SIG-M5 (cell line): ENCODE measurements at places on chromosomes 2 and 18.

GRCh38 chr2:123451542-123451941 is 573.5 kb upstream of the CNTNAP5 start:
- DNase-seq, result no peak

DNA sequence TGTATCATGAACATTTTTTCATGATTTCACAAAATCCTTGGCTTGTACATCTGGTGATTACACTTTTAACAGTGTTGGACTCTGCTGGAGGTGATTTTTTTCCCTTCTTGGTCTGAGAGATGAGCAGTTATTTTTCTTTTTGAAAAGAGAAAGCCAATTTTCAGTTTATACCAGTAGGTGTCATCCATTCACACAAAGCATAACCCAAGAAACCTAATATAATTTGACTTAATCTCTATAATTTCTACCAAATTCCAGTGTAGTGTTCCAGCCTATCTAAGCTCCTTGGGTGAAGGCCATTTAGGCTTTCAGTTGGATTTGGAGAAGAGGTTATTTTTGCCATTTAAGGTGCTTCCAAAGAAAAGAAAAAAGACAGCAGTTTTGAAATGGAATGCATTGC is 7.7 kb upstream of the ICOS start:
- no peak for DNase-seq

DNA sequence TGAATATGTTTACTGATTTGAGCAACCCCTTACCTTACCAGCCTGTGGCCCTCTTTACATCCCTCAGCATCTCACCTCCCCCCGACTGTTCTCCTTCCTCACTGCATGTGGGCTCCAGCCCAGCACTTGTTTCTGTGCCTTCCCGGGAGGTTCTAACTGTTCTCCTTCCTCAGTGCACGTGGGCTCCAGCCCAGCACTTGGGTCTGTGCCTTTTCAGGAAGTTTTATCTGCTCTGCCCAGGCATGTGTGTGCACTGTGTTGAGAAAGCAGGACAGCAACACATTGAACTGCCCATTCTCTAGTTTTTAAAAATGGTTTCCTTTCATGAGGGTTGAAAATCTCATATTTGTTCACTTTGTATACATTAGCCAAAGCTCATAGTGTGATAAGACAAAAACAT is 158.4 kb downstream of the ATP9B start:
- DNase-seq, result no peak

GRCh38 chr18:32930695-32931301 is 158.0 kb upstream of the KLHL14 start:
- no peak for DNase-seq

GRCh38 chr18:68362907-68363306 is 352.0 kb downstream of the TMX3 start:
- no peak for DNase-seq

DNA sequence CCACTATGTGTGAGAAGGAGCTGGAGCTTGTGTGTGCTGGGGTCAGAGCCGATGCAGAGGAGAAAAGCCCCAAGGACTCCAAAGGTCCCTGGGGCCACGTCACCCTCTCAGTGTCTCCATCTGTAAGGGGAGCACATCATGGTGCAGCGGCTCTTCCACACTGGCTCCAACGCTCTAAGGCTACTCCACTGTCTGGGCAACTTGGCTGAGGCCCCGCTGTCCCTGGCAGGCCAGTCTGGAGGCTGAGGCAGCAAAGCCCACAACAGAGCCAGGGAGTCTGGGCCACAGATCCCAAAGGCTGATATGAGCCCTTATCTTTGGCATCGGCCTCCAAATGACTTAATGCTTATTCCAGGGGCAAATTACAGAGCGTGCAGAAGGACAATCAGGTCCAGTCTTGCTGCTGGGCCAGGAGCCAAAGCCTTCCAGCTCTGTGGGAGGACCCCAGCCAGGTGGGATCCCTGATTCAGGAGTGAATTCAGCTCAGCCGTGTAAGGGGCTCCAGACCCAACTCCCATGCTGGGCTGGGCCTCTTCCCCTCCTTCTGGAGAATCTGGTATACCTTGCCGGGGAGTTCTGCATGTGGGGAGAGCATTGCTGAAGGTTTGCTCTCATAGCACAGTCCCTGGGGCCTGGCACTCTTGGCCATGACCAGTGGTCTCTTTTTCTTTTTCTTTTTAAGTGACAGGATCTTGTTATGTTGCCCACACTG is 1.8 kb upstream of the DUSP2 start:
- DNase-seq, result no peak

DNA sequence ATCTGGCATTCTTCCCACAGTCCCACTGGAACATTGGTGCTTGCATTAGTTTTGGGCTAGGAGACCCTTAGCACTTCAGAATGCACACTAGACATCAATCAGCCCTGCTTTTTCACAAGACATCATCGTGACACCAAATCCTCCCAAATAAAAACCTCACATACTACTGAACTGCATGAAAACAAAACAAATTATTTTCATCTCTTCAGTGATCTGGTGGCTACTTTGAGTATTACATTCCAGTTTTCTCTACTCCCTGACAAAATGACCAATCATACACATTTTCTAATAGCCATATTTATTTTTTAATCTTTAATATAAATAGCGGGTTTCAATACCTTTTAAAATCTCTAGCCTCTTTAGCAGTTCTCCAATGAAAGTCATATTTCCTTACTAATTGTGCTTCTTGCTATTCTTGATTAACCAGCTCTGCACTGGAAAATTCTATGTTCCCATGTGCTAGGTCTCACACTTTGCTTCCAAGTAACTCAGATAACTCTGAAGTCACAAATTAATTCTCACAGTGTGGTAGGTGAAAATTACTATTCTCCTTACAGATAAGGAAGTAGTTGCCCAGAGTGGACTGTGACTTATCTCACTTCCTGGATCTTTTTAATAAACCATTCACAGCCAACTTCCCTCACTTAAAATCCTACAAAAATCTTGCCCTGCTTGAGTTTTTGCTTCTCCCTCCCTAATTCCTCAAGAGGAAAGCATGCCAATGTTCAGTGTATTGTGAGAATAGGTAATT is 82.5 kb upstream of the EPB41L3 start:
- DNase-seq, result no peak

DNA sequence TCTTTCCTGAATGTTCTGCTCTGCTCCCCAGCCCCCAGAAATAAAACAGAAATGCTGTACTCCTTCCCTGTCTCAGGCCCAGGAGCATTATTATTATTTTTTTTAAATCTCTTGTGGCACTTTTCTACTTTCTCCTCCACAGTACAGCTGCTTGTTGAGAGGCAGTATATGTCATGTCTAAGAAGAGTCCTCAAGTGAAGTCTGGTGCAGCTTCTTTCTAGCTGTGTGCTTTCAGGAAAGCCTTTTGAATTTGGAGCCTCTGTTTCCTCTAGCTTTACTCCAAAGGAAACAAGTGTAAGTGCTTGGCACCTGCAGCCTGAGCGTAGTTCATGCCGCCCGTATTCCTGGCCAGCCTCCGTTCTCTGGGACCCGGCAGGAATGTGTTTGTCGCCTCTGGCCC is 22.4 kb downstream of the AGAP1 start:
- no peak for DNase-seq

GRCh38 chr2:235803028-235803427 is 309.2 kb downstream of the AGAP1 start:
- DNase-seq, result no peak

GRCh38 chr18:25237571-25238267 is 114.2 kb downstream of the ZNF521 start:
- no peak for DNase-seq

DNA sequence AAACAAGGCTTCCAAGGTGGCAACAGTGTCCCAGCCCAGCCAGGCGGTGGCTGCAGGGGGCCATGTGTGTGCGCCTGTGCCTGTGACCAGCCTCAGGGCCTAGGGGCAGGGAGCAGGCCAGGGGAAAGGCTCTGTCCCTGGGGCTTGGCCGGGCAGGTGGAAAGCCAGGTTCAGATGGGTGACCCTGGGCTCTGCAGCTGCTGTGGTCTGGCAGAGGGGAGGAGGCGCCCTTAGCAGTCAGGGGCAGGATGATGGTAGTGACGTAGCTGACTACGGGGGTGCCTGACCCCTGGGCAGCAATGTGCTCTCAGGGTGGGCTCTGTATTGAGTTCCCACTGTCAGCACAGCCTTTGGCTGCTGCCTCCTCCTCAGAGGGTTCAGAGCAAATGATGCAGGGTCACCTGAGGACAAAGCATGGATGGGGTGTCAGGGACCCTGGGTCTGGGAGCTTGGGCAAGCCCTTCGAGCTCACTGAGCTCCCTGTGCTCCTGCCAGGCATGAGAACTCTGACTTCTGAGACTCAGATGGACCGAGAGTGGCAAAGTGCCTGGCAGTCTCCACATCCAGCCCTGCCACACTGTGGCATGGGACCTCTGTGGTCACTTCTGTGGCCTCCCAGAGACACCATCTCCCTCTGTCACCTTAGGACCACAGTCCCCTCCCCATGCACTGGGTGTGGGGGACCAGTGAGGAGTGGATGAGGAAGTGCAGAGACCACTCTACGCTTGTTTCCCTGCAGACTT is 56.6 kb upstream of the ALPP start:
- DNase-seq, result no peak

DNA sequence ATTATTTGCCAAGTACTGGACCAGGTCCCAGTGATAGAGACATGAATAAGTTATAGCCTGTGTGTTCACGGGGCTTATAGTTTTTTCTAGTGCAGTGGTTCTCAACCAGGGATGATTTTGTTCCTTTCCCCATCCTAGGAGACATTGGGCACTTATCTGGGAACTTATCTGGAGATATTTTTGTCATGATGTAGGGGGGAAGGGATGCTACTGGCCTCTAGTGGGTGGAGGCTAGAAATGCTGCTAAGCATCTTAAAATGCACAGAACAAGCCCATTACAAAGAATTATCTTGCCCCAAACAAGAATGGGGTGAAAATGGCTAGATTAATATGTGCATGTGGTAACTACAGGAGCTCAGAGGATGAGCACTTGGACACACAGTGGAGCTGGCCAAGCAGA is 75.2 kb downstream of the KLHL29 start:
- no peak for DNase-seq

DNA sequence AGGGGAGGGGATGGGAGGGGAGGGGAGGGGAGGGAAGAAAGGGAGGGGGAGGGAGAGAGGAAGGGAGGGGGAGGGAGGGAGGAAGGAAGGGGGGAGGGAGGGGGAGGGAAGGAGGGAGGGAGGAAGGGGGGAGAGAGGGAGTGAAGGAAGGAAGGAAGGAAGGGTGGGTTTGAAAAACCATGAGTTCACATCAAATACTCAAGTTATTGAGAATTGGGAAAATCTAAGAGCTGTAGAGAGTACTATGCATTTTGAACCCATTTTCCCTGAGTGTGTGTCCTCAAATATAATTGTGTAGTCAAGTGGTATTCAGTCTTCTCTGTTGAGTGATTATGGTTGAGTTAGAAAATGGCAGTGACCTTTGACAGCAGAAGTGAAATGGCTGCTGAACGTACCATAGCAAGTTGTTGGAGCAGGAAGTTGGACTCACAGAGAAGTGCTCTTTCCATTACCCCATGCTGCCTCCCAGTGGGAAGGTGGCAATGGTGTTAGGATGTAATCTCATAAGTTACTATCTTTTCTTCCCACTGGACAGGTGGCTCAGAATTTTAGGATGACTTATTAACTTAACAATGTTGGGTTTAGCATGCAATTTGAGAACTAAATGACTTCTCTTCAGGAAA is 214.6 kb downstream of the SETBP1 start:
- DNase-seq, result no peak

GRCh38 chr18:57439609-57439968 is 4.4 kb downstream of the ONECUT2 start:
- DNase-seq, result no peak

DNA sequence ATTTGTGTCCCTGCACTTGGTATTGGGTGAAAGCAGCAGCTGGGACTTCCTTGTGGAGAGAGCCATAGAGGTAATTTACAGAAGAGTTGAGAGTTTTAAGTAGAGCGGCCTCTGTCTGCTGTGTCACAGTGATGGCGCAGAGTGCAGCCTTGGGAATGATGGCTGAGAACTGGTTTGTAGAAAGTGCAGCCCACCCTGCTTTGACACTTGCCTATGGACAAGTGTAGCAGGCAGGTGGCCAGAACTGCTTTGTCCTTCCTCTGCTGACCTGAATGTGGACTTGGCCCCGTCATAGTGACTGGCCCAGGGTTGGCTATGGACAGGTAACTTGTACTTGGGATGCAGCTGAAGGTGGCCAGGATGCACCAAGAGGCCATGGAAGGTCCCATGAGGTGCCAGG is 6.4 kb upstream of the ANO7 start:
- no peak for DNase-seq

GRCh38 chr2:226556050-226556449 is 243.6 kb downstream of the IRS1 start:
- no peak for DNase-seq

DNA sequence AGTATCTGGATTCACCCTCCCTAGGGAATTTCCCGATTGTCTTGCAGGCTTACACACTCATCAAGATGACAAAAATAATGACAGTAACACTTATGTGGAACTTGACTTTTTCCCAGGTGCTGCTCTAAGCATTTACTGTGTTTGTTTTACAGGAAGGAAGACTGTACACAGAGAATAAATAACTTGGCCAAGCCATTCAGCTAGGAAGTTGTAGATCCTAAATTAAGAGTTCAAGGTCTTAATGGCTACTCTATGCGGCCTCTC is 549 bp upstream of the DPP4 start:
- no peak for DNase-seq

- DNase-seq, result no peak
Measured at GRCh38 chr18:56921896-56922480, 224.9 kb upstream of the BOD1L2 start.

GRCh38 chr2:50148632-50149031 is 883.3 kb downstream of the NRXN1 start:
- no peak for DNase-seq

DNA sequence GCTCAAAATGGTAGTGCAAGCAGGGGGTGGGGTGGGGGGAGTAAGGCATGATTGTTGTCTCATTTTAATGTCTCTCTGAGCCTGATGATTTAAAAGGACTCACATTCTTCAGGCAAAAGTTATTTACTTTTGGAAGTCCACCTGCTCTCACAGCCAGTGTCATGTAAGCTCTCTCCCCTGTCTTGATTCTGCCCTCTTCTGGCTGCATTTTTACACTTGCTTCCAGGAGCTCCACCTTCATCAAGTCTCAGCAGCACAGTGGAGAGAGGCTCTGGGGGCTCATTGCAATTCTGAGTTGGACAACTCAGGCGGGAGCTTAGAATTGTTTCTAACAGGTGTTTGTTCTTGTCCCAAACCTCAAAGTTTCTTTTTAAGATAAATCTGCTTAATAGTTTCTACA is 39.2 kb downstream of the GNAL start:
- no peak for DNase-seq
